ENCODE measurements at places on chromosomes 7 and 10.

- DNase-seq: no peak
Measured at GRCh38 chr7:77459311-77459726, 43.2 kb upstream of the GSAP start.

DNA sequence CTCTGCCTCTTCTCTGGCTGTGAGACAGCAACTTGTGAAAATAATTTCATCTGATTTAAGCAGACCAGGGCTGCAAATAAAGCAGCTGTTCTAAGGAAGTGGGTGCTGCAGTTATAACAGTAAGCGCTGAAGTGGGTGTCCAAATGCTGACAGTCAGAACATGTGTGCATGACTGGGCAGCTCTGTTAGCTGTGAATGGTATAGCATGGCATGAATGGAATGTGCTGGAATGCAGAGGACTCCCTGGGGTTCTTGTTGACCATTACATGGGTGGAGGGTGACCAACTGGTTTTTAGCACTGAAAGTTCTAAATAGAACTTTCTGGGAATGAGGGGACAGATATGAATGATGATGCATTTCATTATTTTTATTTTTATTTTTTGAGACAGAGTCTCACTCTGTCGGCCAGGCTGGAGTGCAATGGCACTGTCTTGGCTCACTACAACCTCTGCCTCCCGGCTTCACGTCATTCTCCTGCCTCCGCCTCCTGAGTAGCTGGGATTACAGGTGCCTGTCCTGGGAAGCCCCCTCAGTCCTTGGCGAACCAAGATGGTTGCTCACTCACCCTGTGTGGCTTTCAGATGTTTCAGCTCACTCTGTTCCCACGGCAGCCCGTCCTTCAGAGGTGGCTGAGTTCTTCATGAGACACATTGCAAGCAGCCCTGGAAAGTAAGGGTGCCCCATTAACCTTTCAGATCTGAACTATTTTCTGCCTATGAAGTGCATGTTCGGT lies 319.8 kb upstream of the PHYHIPL start:
- DNase-seq: peak; percentile 85

- DNase-seq: no peak
Measured at GRCh38 chr7:140435252-140435895, 31.5 kb downstream of the RAB19 start.

DNA sequence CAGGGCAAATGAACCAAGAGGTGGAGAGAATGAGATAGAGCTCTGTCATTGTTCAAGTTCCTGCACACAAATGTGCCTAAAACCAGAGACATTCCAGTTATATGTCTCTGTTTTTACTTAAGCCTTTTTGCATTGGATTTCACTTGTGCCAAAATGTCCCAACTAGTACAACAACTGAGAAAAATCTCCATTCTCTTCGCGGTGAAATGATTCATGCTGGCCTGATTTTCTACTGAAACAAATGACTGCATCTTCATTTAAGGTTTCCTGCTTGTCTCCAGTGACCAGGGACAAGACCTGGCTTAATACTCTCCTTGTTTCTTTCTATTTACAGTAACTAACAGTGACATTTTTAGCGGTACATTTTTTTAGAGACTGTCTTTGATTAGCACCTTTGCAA lies 714.9 kb downstream of the KCNMA1 start:
- DNase-seq: no peak

DNA sequence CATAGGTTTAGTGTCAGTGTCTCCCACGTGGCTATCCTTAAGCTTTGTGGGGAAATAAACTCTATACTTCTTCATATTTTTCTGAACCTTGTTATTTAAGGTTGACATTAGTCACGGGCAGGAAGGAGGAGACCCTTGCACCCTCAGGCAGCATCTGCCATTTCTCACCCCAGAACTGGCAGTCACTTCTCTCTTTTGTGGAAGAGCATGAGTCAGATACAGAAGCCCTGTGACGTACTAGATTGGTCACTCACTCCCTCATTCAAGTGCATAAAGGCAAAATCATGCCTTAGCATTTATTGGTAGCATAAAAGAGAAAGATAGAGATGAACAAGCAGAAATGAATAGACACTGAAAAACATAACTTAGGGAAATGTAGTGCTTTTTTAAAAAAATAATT lies 206.0 kb upstream of the MDFIC start:
- DNase-seq: peak; percentile 57

DNA sequence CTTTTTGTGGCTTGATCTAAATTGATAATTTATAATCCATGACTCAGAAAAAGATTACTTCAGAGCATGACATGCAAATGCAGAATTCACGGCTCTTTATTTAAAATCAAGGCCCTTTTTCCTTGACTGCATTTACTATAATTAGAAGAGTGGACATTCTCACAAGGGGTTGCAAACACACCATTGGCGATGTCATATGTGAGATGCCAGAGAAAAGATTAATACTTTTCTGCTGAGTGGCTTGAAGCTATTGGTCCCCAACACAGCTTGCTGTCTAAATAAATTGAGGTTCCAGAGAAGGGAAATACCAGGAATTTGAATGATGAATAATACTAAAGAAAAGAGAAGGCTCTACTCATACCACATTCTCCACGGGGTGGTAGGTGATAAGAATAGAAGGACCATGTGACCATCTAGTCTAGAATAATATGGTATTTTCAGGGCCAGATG lies 78.7 kb upstream of the ARID5B start:
- DNase-seq: no peak

- DNase-seq: peak; percentile 60
Measured at GRCh38 chr10:122113161-122113944, 124.4 kb downstream of the TACC2 start.
